Naive B cell (primary cell): ENCODE measurements at places on chromosomes 6 and 20. TPM values are rescaled to one million over a fixed set of nuclear protein-coding genes. Genes with fewer than 3 reads are reported as not detected.

ALDH8A1 gene
- not detected for polyA plus RNA-seq

ACTL10 gene
- 1.2 TPM for polyA plus RNA-seq

- H3K4me3 ChIP-seq = peak overlapping the region; percentile 85
- DNase-seq = peak; percentile 29
- H3K27me3 ChIP-seq = no peaks in the 10 kb centered on the region
These were observed 931 bp upstream of the UCKL1 start for GRCh38 chr20:63957004-63957689.

- H3K36me3 ChIP-seq = no peaks in the 10 kb centered on the region
- peaks cover 6% of the 10 kb centered on the region for H3K27me3 ChIP-seq
- H3K4me3 ChIP-seq = no peak overlapping the region
These were observed 754.6 kb upstream of the MMS22L start for GRCh38 chr6:98037571-98037970.

DNA sequence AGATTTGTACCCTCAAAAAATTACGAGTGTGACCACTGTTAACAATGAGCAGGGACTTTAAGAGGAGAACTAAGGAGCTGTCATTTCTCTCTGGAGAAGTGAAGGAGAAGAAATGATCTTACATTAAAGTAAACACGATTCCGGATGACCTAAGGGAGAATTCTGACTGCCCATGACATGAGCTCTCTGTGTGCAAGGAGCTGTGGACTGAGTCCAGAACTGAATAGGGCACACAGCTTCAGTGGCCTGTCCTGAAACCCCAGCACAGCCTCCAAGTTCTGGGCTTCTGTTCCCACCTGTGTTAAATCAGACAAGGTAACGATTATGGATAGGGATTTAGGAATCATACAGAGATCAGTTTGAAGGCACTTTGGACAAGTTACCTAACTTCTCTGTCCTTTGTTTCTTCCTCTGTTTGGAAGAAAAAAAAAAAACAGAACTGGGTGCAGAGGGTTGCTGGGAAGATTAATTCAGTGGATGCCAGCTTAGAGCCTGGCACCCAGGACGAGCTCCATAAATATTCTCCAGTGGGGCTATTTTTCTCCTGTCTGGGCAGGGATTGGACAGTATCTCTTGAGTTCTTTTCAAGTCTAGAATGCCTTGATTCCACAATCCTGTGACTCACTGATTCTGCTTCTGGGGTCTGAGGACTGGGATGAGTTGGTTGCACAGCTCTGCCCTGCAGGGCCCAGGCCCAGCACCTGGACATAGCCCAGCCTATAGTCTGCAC lies 65.7 kb downstream of the MRPL14 start:
- H3K36me3 ChIP-seq = peaks cover 9% of the 10 kb centered on the region
- no peak overlapping the region for H3K4me3 ChIP-seq
- no peak for DNase-seq
- H3K27ac ChIP-seq = no peak overlapping the region
- H3K27me3 ChIP-seq = peaks cover 4% of the 10 kb centered on the region

- no peak overlapping the region for H3K4me3 ChIP-seq
- no peaks in the 10 kb centered on the region for H3K27me3 ChIP-seq
- no peak for DNase-seq
- H3K27ac ChIP-seq = no peak overlapping the region
These were observed 10.9 kb upstream of the E2F1 start for GRCh38 chr20:33697129-33697528.

GRCh38 chr6:20540683-20541082 lies 6.4 kb downstream of the CDKAL1 start:
- peaks cover 15% of the 10 kb centered on the region for H3K36me3 ChIP-seq
- H3K27me3 ChIP-seq = no peaks in the 10 kb centered on the region
- peaks cover 16% of the 10 kb centered on the region for H3K4me1 ChIP-seq
- H3K27ac ChIP-seq = no peak overlapping the region

DNA sequence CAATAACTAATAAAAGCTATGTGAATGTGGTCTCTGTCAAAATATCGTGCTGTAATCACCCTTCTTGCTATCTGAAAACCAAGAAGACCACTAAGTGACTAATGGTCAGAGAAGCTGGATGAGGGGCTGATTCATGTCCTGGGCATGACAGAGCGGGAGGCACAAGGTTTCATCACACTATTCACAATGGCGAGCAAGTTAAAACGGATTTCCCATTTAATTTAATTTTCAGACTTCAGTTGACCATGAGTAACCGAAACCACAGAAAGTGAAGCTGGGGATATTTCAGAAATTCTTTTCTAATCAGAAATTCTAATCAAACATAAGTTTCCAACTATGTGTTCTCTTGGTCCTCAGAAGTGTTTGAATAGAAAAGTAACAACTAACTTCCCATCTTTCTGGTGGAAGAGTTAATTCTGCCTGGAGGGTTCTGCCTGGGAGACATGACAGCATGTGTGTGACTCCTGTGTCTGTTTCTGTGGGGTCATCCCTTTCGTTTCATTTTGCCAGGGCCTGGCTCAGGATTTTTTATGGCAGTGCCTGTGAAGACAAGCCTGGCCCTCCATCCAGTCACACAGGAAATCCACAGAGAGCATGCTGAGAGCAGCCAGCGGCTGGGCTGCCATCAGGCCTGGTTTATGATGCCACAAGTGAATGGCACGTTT lies 98.9 kb downstream of the FAM120B start:
- H3K4me1 ChIP-seq = no peaks in the 10 kb centered on the region
- H3K27me3 ChIP-seq = no peaks in the 10 kb centered on the region
- DNase-seq = no peak
- peak overlapping the region; percentile 18 for H3K27ac ChIP-seq
- peaks cover 36% of the 10 kb centered on the region for H3K36me3 ChIP-seq

CRISP3 gene
- polyA plus RNA-seq = not detected

GRCh38 chr6:168645326-168645725 lies 204.3 kb downstream of the SMOC2 start:
- H3K27ac ChIP-seq = no peak overlapping the region
- no peaks in the 10 kb centered on the region for H3K36me3 ChIP-seq
- H3K4me1 ChIP-seq = no peaks in the 10 kb centered on the region
- DNase-seq = no peak
- no peak overlapping the region for H3K4me3 ChIP-seq
- H3K27me3 ChIP-seq = peaks cover 3% of the 10 kb centered on the region

DNA sequence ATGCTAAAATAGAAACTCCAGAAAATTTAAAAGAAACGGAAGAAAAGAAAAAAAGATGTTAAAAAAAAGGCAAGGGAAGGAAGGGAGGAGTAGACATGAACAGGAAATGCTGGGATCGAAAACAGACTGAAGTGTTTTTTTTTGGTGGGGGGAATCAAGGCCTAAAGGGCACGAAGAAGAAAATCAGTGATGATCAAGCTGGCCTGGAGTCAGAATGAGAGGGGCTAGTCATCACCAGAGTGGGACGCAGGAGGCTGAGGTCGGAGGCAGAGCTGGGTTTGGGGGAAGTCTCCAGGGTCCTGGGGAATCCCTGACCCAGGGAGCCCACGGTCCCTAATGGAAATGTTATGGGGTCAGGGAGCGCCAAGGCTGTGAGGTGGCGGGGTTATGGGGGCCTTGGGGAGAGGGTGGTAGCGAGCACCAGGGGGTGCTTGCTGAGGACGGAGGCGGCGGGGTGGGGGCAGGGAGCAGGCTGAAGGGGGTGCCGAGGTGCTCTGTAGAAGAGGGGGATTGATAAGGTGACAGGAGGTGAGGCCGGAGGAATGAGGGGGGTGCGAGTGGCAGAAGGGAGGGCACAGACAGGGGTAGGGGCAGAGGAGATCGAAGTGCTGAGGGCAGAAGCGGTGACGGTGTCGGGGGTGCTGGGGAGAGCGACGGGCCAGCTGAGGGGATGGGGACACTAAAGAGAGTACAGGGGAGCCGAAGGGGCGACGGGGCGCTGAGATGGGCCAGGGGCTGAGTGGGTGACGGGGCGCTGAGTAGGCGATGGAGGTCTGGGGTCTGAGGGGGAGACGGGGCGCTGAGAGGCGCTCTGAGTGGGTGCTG lies 684 bp downstream of the ZNFX1 start:
- peaks cover 70% of the 10 kb centered on the region for H3K4me1 ChIP-seq
- H3K4me3 ChIP-seq = peak overlapping the region; percentile 99
- H3K27ac ChIP-seq = peak overlapping the region; percentile 97
- DNase-seq = no peak
- H3K36me3 ChIP-seq = peaks cover 25% of the 10 kb centered on the region
